Activated T-cell treated with anti-CD3 and anti-CD28 coated beads, Interleukin-2, amount 50 U/mL, for 1 hour (primary cell): ENCODE measurements at places on chromosomes 7 and 10.
A peak's percentile ranks its signal among the peaks of the same experiment; 100 is the strongest.

DNA sequence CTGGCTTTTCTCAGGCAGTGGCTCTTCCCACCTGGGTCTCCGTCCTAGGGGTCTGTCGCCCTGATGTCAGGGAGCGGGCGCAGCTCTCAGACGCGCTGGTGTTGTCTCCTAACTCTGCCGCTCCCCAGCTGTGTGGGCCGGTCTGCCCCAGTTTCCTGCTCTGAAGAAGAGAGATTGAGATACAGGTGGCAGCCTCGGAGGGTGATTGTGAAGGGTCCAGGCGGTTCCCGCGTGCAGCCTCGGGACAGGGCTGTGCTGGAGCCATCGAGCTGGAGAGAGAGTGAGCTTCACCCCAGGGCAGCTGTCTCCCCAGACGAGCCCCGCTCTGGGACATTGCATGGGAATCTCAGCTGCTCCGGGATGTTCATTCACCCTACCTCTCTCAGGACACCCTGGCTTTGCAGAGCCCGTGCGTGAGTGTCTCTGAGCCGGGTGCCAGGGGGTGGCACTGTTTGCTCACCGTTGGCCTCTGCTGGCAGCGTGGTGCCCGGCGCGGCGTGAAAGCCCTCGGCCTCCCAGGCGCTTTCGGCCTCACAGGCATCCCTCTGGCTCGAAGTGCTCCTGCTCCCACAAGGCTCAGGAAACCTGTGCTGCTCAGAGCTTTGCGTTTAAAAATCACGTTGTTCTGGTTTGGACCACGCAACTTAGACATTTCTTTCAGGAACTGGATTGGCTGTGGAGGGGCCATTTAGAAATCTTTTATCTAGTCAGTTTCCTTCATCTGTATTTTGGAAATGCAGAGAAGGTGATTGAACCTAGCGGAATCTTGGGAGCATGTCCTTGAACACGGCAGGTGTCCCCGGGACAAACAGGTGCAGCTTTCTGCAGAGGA, 33.8 kb upstream of the ZFAND2A start:
- peak; percentile 46 for DNase-seq

DNA sequence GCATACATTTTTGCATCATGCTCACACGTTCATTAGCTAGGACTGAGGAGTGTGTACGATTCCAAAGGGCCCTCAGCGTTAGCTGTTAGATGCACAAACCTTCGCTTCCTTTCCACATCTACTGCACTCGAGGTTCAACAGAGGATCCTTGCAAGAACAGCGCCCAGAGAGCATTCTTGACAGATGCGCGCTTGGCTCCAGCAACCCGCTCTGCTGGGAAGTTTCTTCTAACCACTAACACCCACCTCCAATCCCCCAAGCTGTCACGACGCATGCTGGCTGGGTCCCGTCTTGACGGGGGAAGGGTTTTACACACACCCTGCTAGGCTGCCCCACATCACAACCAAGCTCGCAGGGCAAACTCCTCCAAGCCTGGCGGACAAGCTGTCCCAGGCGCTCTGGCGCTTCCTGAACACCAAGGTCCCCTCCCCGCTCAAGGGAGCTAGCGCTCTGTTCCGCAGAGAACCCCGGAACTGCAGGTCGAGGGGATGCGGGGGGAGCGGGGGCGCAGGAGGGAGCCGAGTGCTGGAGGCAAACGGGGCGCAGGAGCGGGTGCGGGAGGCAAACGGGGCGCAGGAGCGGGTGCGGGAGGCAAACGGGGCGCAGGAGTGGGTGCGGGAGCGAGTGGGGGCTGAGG, 653 bp upstream of the ADRB1 start:
- peak; percentile 25 for DNase-seq

DNA sequence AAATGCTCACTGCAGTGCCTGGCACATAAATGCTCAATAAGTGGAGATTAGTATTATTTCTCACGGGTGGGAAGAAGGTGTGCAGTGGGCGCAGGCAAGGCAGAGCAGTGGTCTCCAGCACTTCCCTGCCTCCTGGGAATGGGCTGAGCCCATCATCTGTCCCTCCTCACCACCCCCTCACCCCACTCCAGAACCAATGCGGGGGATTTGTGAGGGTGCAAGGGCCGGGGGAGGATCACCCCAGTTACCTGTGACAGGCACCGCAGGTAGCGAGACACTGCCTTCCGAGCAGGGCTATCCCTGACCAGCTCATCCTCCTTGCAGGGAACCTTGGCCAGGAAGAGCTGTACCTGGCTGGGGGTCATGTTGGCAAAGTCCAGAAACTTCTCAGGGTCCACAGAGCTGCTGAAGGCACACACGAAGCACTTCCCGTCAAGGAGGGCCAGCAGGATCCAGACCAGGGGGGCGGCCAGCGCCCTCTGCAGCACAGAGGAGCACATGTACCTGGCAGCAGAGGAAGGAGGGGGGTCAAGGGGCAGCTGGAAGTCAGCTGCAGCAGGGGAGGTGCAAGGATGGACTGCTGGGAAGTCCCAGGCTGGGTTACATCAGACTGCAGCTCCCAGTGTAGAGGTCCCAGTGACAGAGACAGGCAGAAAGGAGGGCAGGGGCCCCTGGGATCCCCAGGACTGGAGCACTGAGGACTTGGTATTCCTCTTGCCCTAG, 2.8 kb downstream of the CALHM3 start:
- DNase-seq, result no peak

DNA sequence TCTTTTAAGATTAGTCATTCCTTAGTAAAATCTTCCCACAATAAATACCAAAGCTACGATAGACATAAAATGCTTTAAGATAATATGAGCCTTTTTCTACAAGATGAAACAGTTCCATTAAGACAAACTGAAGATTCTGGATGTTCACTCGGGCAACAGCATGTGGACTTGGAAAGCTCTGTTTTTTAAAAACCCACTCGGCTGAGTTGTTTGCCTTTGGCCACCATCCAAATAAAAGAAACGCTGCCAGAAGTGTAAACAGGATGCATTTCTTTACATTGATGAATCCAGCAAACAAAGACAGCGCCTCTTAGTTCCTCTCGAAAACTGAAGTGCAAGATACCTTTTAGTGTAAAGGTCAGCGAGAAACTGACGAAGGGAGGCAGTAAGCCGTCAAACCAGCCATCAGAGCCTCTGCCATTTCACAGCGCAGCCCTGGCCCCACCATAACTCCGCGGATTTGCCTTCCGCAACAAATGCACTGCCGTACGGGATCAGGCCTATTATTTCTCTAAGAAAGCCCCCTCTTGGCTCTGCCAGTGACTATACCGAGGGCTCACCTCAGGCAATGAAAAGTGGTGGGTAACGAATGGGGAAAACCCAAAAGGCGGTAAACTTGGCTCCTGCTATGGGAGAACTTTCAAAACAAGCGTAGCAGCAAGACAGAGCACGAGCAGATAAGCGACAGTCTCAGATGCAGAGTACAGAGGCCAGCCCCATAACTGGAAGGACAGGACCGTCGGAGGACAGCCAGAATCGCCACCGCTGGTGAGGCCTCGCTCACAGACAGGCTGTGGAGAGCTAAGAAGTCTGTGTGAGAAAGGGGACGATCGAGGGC, 41.4 kb downstream of the GNA12 start:
- no peak for DNase-seq

GRCh38 chr10:3857318-3857717, 72.3 kb upstream of the KLF6 start:
- no peak for DNase-seq

DNA sequence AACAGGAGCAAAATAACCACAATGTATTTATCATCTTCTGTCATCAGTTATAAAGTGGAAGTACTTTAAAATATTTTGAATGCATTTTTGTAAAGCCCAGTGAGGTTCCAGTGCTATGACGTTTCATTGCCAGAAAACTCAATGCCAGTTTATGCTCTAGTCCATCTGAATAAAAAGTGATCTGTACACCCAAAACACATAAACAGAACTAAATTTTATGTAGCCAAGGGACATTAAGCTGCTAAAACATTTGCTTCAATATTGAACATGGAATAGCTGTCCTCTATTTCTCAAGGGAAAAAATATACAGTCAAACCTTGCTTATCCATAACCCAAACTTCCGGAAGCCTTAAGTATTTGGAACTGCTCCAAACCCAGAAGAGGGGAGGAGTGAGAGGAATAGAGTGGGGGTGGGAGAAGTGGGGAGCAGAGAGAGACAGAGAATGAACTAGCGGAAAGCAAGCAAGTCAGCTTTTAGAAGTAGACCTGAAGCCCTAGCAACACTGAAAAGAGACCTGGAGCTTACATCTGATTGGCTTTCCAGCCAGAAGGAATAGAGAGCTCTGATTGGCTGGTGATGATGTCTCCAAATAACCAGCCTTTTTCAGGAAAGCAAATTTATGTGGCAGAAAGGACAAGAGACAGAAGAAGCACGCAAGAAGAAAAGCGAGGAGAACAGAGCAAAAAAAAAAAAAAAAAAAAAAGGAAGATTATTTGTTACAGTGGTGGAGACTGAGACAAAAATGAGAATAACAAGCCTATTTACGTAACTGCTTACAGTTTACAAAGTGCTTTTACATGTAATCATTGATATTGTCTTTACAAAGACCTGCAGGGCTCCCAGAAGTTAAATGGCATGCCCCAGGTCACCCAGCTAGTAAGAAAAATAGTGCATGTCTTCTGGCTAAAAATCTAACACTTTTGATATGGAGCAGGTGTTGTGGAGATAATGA, 196.0 kb downstream of the RNLS start:
- DNase-seq, result no peak

- no peak for DNase-seq
Measured at GRCh38 chr7:41916450-41916927, 213.6 kb upstream of the INHBA start.

DNA sequence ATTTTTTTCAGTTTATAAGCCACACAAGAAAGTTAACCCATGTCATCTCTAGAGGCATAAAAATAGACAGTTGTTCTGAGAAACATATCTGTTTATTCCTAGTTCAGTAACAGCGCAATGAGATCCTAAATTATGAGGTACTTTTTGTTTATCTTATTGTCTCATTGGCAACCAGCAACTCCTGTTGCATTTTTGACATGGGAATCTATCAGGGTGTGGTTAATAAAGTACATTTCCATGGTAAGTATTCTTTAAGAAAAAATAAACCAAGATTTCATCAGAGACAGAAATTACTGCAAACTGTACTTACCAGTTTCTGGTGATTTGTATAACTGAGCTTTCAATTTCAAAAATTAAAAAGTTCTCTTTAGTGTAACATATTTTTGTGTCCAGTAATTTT, 9.0 kb downstream of the FAS start:
- no peak for DNase-seq

GRCh38 chr10:90947030-90947960, 26.4 kb upstream of the ANKRD1 start:
- no peak for DNase-seq

GRCh38 chr10:77531441-77532001, 106.1 kb downstream of the KCNMA1 start:
- no peak for DNase-seq

- DNase-seq, result no peak
Measured at GRCh38 chr7:122887848-122888247, 1.6 kb upstream of the CADPS2 start.

DNA sequence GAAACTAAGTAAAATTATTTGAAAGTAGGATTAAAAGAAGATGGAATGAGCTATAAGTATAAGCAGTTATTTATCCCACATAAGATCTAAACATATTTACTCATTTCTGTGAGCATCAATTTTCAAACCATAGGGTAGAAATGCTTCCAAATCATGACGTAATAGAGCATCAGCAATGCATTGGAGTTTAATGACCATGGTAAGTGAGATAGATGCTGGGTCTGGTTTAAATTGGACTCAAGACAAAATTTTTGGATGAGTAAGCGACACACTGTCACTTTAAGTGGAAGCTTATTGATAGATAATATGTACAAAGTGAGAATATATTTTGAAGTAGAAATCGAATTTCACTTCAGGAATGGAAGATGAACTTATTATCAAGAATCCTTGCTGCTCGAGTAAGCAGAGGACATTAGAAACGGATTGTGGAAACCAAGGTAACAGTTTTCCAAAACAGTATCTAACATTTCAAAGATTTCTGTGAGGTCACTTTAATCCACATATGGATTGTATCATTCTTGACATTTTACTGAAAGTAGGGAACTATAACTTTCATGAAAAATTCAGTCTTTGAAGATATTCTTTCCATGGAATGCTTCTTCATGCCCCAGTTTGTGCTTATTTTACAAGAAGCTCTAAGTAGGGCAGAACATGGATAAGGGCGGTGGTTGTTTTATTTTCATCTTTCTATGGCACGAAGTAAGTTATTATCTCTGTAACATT, 85.8 kb downstream of the AGMO start:
- DNase-seq, result no peak

DNA sequence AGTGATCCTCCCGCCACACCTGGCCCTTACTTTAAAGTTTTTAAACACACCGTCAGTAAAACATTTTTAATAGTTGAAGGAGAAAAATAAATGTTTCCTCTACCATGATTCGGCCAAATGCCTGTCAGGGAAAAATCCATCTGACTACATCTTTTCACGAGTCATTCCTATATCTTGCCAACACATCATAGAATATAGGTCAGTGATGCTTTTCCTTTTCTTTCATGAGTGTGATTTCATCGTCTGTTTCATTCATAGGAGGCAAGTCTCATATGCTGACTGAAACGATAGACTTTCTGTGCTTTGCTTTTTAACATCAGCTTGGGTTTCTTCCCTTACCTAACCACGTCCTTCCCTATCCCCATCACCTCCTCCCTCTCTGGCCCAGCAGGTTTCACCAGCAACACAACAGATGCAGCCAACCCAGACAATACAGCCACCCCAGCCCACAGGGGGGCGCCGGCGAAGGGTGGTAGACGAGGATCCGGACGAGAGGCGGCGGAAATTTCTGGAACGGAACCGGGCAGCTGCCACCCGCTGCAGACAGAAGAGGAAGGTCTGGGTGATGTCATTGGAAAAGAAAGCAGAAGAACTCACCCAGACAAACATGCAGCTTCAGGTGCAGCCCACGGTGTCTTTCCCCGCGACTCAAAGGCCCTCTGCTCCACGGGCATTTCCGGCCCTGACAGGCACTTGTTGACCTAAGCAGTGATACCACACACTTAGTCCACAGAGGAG, 149.2 kb downstream of the TRIL start:
- no peak for DNase-seq

- DNase-seq, result no peak
Measured at GRCh38 chr10:73131301-73131700, 21.0 kb downstream of the NUDT13 start.

DNA sequence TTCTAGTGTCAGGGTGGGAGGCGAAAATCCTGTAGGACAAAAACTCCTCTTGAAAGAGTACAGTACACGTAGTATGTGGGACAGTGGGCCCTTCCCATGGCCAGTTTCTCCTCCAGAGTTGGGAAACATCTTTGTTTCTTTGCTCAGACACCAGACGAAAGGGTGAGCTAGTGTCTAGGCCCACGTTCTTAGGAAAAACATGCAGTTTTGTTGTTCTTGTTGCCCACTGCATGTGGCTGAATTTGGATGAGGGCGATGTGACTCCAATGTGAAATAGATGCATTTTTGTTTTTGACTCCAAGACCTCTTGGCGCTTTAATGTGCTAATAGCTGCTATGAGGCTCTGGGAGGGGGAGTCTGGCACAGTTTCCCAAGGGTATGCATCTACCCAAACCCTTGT, 100.8 kb downstream of the ATXN7L1 start:
- no peak for DNase-seq

- DNase-seq, result no peak
Measured at GRCh38 chr10:80108576-80109239, 23.8 kb upstream of the PLAC9 start.

GRCh38 chr10:3445648-3446047, 273.1 kb upstream of the PITRM1 start:
- DNase-seq, result no peak
